ENCODE measurements at places on chromosomes 1 and 21.
A peak's percentile ranks its signal among the peaks of the same experiment; 100 is the strongest.

- no peak overlapping the region for H3K4me3 ChIP-seq
- H3K27me3 ChIP-seq = no peaks in the 10 kb centered on the region
- H3K4me1 ChIP-seq = peaks cover 81% of the 10 kb centered on the region
Measured at GRCh38 chr1:161096015-161096414, 2.1 kb upstream of the KLHDC9 start.

- H3K4me1 ChIP-seq = no peaks in the 10 kb centered on the region
- no peak overlapping the region for H3K27ac ChIP-seq
- H3K4me3 ChIP-seq = no peak overlapping the region
- no peaks in the 10 kb centered on the region for H3K36me3 ChIP-seq
- no peak for DNase-seq
Measured at GRCh38 chr1:25178917-25179561, 53.3 kb downstream of the SYF2 start.

DNA sequence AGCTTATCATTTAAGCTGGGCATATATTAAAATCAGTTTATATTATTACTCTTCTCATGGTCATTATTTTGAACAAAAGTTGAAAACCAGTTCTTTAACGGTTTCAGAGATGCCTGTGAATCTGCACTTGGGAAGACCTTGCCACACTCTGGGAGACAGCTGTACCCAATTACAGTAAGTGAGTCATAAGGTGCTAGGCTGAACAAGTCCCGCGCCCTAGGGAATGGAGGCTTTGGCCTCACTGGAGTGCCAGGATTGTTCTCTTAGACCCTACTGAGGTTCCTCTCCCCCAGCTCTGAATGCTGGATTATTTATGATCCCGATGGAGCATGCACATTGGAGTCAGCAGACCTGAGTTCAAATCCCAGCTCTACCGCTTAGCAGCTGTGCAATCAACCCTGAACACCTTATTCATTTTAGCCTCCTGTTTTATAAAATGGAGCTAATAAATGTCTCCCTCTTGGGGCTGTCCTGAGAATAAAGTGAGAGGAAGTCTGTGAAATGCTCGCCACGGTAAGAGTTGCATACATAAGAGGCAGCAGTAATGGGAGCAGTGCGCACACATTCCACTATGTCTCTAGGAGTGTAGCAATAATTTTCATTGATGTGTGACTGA, 266.2 kb downstream of the FOXD2 start:
- H3K36me3 ChIP-seq = no peaks in the 10 kb centered on the region
- no peak for DNase-seq
- H3K27me3 ChIP-seq = peaks cover 38% of the 10 kb centered on the region
- H3K4me1 ChIP-seq = peaks cover 3% of the 10 kb centered on the region

DNA sequence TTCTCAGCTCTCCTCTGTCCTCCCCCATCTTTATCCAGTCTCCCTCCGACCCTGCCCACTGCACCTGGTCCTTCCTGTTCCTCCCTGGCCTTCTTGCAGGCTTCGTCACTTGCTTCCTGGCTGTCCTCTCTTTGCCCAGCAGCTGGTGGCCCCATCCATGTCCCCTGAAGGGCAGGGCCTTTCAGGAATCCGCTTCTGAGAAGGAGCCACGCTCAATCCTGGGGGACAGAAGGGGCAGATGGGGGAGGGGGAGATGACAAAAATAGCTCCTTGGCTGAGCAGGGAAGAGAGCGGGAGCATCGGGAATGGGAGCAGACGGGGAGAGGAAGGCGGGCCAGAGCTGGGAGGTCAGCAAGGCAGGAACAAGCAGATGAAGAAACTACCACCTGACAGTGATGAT, 40.7 kb downstream of the SLC30A1 start:
- no peak overlapping the region for H3K27ac ChIP-seq
- no peak overlapping the region for H3K4me3 ChIP-seq
- no peak for DNase-seq
- no peaks in the 10 kb centered on the region for H3K36me3 ChIP-seq
- H3K4me1 ChIP-seq = no peaks in the 10 kb centered on the region
- H3K27me3 ChIP-seq = peaks cover 5% of the 10 kb centered on the region

GRCh38 chr1:111234866-111235265, 7.4 kb downstream of the CHI3L2 start:
- H3K27ac ChIP-seq = no peak overlapping the region
- peaks cover 33% of the 10 kb centered on the region for H3K4me1 ChIP-seq
- no peaks in the 10 kb centered on the region for H3K27me3 ChIP-seq
- DNase-seq = no peak

DNA sequence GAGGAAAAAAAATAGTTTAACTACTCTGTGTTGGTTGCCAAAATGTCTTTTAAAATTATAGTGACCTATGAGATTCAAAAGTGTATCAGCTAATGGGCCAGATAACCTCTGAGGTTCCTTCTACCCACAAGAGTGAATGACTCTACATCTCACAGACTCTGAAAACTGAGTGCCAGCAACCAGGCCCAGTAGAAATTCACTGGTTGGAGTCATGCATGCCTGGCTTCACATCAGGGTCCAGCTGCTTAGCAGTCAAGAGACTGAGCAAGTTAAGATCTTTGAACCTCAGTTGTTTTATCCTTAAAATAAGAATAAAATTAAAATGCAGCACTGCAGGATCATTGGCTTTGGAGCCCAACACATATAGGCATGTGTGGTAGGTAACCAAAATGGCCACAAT, 342.6 kb upstream of the NFIA start:
- no peaks in the 10 kb centered on the region for H3K36me3 ChIP-seq
- no peak overlapping the region for H3K4me3 ChIP-seq

DNA sequence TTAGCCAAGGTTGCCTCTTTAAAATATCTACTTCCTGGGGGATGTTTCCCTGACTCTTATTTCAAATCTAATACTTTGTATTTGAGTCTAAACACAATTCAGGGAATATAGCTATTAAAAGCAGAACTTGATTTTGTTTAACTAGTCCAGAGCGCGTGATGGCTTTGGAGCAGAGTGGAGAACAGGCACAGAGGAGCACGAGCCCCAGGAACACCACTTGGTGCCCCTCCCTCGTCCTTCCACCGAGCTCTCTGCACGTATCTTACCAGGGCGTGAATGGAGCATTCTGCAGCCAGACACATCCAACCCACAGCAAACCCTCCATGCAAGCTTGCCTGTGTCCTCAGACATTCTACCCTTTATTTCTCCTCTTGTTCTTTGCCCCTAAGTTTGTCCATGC, 14.1 kb downstream of the KIF26B start:
- no peaks in the 10 kb centered on the region for H3K4me1 ChIP-seq
- H3K27ac ChIP-seq = no peak overlapping the region
- H3K4me3 ChIP-seq = no peak overlapping the region
- H3K36me3 ChIP-seq = no peaks in the 10 kb centered on the region
- peaks cover 48% of the 10 kb centered on the region for H3K27me3 ChIP-seq

- DNase-seq = no peak
- H3K27me3 ChIP-seq = no peaks in the 10 kb centered on the region
- H3K36me3 ChIP-seq = peaks cover 36% of the 10 kb centered on the region
- H3K4me1 ChIP-seq = peaks cover 5% of the 10 kb centered on the region
Measured at GRCh38 chr1:54220004-54220811, 20.2 kb downstream of the MRPL37 start.

- H3K27ac ChIP-seq = peak overlapping the region; percentile 89
- H3K27me3 ChIP-seq = no peaks in the 10 kb centered on the region
- H3K4me3 ChIP-seq = no peak overlapping the region
- DNase-seq = no peak
Measured at GRCh38 chr1:24936684-24937083, 6.6 kb upstream of the RUNX3 start.

DNA sequence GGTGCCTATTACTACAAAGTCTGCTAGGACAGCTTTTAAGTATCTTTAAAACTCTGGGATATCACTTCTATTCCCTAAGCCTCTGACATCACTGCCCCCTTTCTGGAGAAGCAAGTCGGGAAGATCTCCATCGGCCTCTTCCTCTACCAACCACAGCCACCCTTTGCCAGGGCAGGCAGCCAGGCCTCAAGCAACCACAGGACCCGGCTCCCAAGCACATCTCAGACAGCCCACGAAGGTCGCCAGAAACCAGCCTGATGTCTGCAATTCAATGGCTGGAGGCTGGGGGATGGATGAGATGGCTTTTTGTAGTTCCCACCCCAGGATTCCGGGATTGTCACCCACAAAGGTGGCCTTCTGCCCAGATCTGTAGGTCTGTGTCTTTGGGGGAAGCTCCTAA, 70.7 kb downstream of the LGR6 start:
- H3K4me3 ChIP-seq = no peak overlapping the region
- H3K27me3 ChIP-seq = peaks cover 39% of the 10 kb centered on the region
- no peak for DNase-seq
- no peak overlapping the region for H3K27ac ChIP-seq
- H3K4me1 ChIP-seq = no peaks in the 10 kb centered on the region

DNA sequence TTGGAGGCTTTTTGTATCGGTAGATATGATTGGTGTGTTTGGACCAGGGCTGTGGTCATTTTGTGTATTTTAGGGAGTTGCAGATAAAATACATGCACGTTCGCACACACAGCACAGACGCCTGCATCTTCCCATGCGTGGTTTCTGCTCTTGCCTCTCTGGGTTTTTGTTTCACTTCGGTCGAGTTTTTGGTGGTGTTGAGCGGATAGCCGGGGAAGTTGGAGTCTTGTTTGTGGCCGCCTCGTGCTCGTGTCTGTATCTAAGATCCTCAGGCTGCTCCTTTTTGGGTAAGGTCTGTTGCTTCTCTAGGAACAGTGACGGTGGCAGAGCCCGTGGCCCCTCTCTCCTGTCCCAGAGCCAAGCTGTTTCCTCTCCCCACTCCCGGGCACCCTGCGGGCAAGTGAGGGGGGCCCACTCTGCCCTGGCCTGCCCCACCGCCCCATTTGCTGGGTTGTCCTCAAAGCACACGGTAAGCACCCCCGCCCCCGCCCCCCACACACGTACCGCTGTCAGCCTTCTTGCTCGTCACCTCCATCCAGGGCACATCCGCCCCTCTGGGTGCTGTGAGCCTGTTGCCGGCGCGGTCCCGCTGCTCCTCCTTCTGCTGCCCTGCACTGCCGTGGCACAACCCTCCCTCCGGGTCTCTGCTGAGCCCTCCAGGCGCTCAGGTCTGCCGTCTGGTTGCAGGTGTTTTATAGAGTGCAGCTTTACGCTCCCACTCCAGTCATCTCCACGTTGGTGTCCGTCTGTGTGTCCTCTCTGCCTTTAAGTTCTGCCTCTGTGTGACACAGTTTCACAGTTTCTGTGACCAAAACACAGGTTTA, 51.9 kb downstream of the AGPAT3 start:
- peak overlapping the region; percentile 80 for H3K4me3 ChIP-seq
- H3K36me3 ChIP-seq = peaks cover 20% of the 10 kb centered on the region
- peaks cover 3% of the 10 kb centered on the region for H3K27me3 ChIP-seq
- H3K4me1 ChIP-seq = peaks cover 60% of the 10 kb centered on the region

DNA sequence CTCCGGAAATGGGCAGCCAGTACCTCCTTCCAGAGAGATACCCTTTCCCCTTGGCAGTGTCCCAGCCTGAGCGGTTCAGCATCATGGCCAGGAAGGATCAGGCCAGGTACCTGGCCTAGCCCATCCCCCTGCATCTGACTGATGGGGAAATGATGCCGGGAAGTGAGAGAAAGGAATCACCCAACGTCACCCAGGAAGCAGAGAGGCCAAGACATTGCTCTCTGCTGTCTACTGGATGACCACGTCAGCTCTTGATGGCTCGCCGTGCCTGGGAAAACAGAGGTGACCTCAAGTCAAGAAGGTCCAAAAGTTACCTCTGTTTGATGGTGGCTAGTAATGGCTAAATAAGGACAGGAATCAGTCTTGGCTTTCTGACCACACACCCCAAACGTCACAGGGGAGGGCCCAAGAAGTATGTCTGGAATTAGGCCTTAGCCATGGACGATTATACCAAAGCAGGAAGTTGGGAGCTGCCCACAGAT, 79.0 kb downstream of the MRPL37 start:
- no peaks in the 10 kb centered on the region for H3K27me3 ChIP-seq
- peaks cover 55% of the 10 kb centered on the region for H3K4me1 ChIP-seq
- H3K4me3 ChIP-seq = no peak overlapping the region
- H3K36me3 ChIP-seq = peaks cover 9% of the 10 kb centered on the region

- peaks cover 12% of the 10 kb centered on the region for H3K4me1 ChIP-seq
- DNase-seq = no peak
Measured at GRCh38 chr1:92444351-92444750, 42.4 kb downstream of the GFI1 start.

DNA sequence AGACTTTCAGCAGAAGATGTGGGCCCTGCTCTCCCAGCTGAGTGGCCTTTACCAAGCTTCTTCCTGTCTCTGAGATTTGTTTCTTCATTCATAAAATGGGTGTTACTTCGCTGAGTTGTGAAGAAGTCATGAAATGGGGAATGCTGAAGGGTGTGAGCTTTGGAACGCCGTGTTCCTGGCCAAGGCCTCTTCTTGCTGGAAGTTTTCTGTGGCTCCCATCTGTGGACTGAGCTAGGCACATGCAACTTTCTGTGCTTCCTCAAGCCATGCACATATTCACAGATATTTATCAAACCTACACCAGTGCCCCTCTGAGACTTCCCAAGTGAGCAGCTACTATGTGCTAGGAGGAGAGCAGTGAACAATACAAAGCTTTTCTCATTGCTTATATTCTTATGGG, 106.3 kb upstream of the JUN start:
- no peak overlapping the region for H3K27ac ChIP-seq
- H3K36me3 ChIP-seq = no peaks in the 10 kb centered on the region
- H3K4me3 ChIP-seq = no peak overlapping the region
- no peaks in the 10 kb centered on the region for H3K27me3 ChIP-seq

DNA sequence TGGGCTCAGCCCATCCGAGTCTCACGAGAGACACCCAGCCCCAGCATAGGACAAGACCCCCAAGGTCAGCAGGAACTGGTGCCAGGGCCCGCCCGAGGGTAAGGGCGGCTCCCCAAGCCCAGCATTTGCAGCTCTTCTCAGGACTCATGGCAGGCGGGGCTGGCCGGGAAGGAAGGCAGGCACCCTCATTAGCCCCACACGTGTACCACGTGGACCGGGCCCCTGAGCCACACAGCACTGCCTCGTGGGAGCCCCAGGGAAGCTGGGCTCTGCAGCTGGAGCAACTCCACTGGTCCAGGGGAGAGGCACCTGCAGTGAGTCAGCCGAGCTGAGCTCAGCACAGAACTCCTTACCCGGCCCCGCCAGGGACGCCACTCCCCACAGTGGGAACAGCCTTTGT, 97.7 kb upstream of the IFFO2 start:
- no peak for DNase-seq
- H3K4me3 ChIP-seq = no peak overlapping the region
- no peaks in the 10 kb centered on the region for H3K36me3 ChIP-seq
- no peak overlapping the region for H3K27ac ChIP-seq
- peaks cover 43% of the 10 kb centered on the region for H3K27me3 ChIP-seq

DNA sequence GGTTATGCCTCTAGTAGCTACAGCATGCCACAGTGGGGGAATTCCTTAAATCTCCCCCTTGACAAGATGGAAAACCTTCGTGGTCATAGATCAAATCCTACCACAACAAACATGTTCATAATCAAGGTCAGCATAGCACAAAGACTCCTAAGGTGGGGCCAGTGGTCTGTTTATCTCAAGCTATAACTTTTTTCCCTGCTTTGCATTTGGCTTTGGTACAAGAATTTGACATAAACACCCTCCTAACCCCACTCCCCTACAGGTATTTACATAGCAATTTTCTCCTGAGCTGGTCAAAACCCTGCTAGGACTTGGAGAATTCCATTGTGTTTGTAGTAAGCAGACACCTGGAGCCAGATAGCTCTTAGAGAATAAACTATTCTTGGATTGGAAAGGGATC, 58.5 kb downstream of the HIVEP3 start:
- no peaks in the 10 kb centered on the region for H3K36me3 ChIP-seq
- peaks cover 43% of the 10 kb centered on the region for H3K4me1 ChIP-seq
- H3K27me3 ChIP-seq = no peaks in the 10 kb centered on the region
- DNase-seq = no peak
- no peak overlapping the region for H3K4me3 ChIP-seq
- H3K27ac ChIP-seq = no peak overlapping the region

GRCh38 chr1:245051349-245052221, 103.2 kb upstream of the KIF26B start:
- H3K27ac ChIP-seq = peak overlapping the region; percentile 52
- peaks cover 12% of the 10 kb centered on the region for H3K4me1 ChIP-seq
- H3K4me3 ChIP-seq = peak overlapping the region; percentile 39
- DNase-seq = peak; percentile 12
- H3K36me3 ChIP-seq = no peaks in the 10 kb centered on the region
